NCI-H1105 (cell line): ENCODE measurements at places on chromosomes 3 and 15.

- no peak for DNase-seq
Observed at GRCh38 chr3:118990823-118991560, 43.7 kb downstream of the IGSF11 start.

DNA sequence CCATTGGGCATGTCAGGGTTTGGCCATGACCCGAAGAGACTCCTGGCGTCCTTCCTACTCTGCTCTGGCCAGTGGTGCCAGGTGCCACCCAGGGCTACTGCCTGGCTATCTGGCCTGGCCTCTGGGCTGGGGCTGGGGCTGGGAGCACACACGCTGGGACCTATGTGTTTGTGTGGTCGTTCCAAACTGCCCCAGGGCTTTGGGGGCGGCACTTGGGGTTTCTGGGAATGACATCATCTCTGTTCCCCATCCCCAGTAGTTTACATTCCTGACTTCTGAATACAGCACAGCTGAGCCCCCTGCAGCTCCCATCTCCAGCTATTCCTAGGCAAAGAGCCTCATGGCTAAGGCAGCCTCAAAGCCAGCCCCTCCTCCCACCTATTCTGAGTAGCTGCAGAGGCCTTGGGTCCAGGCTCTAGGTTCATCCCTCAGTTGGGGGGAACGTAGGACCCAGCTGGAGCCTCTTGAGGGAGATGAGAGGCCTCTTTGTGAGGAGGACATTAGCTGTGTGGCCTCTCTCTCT is 24.3 kb downstream of the PLEKHO2 start:
- DNase-seq, result no peak

- DNase-seq, result no peak
Observed at GRCh38 chr15:30974112-30974511, 17.3 kb downstream of the MTMR10 start.

- DNase-seq, result no peak
Observed at GRCh38 chr15:59224474-59224873, 17.8 kb downstream of the LDHAL6B start.

DNA sequence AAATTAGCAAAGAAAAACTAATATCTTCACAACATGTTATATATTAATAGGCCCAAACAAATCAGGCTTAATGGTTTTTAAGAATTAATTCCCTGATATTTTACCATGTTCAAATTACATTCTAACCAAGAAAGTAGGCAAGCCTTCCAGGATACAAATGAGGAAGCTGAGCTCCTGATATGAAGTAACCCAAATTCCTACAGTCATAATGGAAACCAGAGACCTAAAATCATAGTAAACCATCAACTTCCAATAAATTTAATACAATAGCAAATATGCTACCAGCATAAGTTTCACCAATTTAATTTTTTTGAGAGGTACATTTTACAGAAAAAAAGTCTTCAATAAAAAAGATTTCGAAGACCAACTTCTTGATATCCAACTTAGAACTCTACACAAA is 3.8 kb downstream of the DCBLD2 start:
- DNase-seq, result no peak
